CD8-positive, alpha-beta memory T cell (primary cell): ENCODE measurements at places on chromosomes 13 and 19.

GRCh38 chr13:104816726-104817125, 1718.7 kb downstream of the EFNB2 start:
- no peak for DNase-seq

DNA sequence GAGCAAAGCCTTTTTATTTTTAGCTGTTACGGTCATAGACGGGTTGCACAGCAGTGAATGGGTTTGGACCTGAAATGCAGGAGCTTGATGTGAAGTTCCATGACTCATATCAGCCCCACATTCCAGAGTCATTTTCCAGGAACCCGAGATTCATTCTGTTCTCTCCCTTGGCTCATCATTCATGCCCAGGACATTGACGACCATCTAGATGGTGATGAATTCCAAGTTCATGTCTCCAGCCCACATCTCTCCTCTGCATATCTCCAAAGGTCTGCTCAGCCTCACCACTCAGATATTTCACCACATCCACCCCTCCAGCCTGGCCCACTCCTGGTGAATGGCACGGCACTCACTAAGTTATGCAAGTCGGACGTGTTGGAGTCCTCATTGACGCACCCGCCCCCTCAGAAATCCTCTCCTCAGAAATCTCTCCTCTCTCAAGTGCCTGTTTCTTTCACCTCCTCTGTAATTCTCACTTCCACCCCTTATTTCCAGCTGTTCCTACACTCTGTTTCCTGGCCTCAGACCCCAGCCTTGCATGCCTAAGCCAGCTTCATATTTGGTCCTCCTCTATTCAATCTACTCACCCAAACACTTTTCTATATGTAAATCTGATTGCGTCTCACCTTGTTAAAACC, 83.1 kb downstream of the ALOX5AP start:
- DNase-seq, result no peak

DNA sequence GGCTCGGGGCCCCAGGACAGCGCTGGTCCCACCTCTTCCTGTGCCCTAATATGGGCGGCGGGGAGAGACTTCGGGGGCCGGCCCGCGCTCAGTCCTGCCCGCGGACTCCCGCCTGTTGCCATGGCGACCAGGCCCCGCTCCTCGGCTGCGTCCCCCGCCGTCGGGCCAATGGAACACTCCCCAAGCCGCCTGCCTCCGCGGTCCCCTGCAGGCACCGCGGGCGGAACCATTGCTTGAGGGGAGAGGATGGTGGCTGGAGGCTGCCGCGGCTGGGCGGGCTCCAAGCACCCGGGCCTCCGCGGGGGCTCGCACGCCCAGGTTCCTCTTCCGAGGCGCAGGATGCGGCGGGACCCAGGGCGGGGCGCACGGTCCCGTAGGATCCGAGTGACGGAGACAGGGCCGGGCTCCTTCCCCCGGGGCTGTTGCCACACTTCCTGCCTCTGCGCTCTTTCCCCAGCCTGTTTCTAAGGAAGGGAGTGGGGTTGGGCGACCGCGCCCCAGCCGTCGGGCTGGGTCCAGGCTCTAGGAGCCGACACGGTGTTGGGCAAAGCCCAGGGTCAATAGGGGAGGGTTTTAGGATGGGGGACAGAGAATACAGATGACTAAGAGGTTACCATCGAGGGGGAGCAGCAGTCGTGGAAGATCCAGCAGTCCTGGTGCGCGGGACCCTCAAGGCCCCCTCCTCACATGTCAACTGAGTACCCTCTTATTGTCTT, 1.2 kb upstream of the JUNB start:
- peak; percentile 89 for DNase-seq

- DNase-seq, result no peak
These were observed 21.3 kb upstream of the SLC7A9 start for GRCh38 chr19:32890841-32891240.

DNA sequence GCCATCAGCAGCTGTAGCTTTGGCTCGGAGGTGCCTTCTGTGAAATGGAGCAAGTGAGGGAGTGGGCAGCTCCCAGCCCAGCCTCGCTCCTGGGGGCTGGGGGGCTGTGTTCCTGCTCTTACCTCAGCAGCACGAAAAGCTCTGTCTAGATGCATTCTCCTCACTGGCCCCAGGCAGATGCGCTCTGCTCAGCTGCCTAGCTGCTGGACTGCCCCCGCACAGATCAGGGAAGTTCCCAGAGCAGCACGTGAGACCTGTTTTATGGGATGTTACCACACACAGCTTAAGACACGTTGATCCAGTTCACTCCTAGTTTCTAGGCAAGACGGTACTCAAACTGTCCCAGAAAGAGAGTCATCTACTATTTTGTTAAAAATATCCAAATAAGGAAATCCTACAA, 13.6 kb downstream of the LCP1 start:
- DNase-seq, result peak; percentile 59

DNA sequence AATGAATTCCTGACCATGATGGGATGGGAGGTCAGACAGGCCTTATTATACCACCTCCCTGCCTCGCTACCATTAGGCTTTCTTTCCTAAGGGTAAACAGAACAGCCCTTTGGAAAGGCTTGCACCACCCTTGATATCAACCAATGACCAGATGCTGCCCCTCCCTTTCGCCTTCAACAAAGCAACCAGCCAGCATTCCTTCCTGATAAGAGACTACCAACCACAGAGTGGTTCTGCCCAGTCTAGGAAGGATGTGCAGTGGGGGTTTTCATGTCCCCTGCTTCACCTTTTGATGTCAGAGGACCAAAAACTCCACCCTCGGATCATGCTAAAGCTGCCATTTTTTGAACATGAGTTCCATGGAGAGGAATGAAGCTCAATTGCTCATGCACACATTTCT, 21.7 kb downstream of the TEX30 start:
- DNase-seq, result no peak

- peak; percentile 50 for DNase-seq
These were observed 45.6 kb upstream of the UBE2L5 start for GRCh38 chr13:30376426-30377311.

DNA sequence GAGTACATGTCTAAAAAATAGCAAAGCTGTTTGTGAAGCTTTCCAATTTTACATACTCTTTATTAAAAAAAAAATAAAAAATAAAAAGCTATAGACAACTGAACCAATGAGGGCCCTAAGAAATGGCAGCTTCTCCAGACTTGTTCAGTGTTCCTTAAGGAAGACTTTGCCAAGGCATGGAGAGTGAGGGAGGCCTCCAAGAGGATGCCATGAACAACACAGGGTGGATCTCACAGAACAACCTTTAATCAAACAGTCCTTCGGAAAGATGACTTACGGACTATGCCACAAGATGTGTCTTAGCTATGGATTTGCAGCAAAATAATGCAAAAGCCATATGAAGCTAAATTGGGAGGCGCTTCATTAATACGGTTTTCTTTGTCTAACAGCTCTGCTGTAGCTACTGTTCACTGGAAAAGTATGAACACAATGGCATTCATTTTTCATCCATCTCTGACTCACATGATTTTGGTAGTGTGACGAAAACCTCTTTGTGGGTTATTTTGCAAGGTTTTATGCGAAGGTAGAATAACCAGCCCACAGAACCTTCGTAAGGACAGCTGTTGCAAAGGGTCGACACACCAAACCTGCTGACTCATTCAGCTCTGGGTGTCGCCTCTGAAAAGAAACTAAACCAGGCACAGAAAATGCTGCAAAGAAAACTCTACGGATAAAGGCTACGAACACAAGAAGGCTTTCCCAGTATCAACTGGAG, 27.7 kb downstream of the EFNB2 start:
- DNase-seq, result no peak

DNA sequence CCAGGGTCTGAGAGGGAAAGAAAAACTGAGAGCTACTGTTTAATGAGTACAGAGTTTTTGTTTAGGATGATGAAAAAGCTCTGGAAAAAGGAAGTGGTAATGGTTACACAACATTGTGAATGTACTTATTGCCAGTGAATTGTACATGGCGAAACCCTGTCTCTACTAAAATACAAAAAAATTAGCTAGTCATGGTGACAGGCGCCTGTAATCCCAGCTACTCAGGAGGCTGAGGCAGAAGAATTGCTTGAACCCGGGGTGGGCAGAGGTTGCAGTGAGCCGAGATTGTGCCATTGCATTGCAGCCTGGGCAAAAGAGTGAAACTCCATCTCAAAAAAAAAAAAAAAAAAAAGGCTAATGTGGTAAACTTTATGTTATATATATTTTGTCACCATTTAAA, 96.3 kb downstream of the VWA8 start:
- DNase-seq, result no peak

GRCh38 chr19:10112037-10112761, 706 bp downstream of the P2RY11 start:
- DNase-seq, result peak; percentile 69

- no peak for DNase-seq
These were observed 630 bp downstream of the PNPLA6 start for GRCh38 chr19:7535998-7536695.

GRCh38 chr19:19445288-19445687, 39.8 kb downstream of the GATAD2A start:
- no peak for DNase-seq
